ENCODE measurements at places on chromosomes 16 and 17. TPM values are rescaled to one million over a fixed set of nuclear protein-coding genes. Genes with fewer than 3 reads are reported as not detected.

ARHGAP27 gene
- total RNA-seq, result 0.72 TPM

KRT33A gene
- not detected for total RNA-seq

PPY gene
- total RNA-seq, result not detected

CCL14 gene
- total RNA-seq, result not detected

RDM1 gene
- total RNA-seq, result 2.4 TPM

MATCAP1 gene
- 7.8 TPM for total RNA-seq

DNA sequence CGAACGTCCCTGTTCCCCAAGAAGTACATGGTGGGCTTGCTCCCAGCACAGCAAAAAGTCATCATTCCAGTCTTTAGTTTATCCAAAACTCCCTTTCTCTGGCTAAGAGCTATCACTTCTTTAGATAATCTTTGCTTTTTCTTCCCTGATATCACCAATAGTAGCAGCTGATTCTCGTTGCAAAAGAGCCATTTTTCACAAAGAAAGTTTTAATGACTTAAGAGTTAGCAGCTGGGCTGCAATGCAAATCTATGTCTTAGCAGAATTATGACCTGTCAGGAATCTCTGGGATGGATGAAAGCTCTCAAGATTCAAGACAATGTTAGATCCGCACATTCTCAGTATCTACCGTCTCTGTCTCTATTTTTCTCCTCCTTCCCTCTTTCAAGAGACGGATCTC is 53.8 kb downstream of the NXN start:
- DNase-seq, result no peak

DNA sequence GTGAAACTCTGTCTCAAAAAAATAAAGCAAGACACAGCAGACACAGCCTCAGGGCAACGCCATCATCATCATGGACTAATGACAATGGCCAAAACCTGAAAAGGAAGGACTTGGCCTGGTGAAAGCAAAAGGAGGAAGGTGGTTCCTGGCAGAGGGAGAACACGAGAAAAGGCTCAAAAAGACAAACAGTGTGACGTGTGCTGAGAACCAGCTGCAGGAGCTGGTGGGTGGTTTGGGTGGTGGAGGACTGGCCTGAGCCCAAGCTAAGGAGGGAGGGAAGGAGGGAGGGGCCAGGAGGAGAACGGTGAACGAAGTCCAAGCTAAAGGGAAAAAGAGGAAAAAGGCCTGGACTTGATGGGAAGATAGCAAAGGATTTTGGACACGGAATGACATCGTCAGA is 85.1 kb downstream of the SLC39A11 start:
- DNase-seq, result no peak

- DNase-seq, result no peak
These were observed 365.9 kb upstream of the ERCC4 start for GRCh38 chr16:13554005-13554404.

GRCh38 chr17:56635641-56636040 is 42.1 kb downstream of the NOG start:
- DNase-seq, result no peak

- no peak for DNase-seq
These were observed 21.7 kb downstream of the CENPX start for GRCh38 chr17:82000803-82001570.

DNA sequence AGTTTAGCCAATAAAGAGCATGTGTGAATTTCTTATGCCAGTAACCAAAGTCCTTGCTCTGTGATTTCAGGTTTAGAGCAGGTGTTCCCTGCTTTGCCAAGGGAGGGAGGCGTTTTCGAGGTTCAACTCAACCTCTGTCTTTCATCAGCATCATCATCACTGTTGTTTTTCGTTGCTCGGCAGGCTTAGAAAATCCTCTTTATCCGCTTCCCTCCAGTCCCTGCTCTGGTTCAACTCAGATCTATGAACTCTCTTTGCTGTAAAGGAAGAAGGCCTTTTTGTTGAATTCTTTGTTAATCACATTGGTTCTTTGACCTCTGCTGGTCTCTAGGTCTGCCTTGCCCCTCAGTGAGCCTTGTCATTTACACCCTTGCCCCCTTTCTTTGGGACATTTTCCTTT is 243.9 kb upstream of the RBFOX1 start:
- no peak for DNase-seq

DNA sequence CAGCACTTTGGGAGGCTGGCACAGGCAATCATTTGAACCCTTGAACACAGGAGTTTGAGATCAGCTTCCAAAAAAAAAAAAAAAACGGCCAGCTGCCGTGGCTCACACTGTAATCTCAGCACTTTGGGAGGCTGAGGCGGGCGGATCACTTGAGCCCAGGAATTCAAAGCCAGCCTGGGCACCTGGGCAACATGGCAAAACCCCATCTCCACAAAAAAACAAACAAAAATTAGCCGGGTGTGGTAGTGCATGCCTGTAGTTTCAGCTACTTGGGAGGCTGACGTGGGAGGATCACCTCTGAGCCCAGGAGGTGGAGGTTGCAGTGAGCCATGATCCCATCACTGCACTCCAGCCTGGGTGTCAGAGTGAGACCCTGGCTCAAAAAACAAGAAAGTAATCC is 39.0 kb downstream of the GRB2 start:
- DNase-seq, result no peak

Measured in RPMI7951 (cell line).